ENCODE measurements at places on chromosomes 2 and 18.

- peak; percentile 50 for DNase-seq
These were observed 32.7 kb upstream of the MAP4K3 start for GRCh38 chr2:39469807-39470206.

DNA sequence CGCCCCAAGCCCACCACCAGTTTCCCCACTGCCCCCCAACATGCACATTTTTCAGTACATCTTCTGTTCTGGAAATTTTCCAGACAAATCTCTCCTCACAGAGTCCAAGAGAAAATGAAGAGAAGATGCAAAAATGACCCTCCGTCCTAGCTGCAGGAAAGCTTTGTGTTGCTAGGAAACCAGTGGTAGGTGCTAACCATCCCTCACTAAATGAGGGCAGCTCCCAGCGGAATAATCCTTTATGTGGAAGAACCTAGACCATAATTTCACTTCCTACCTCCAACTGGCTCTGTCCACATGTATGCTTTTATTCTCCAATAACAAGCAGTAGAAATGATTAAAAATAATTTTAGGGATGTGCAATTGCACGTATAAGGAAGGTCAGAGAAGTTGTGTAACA lies 311.9 kb upstream of the EPHA4 start:
- no peak for DNase-seq

GRCh38 chr18:67301592-67301991 lies 214.9 kb downstream of the DSEL start:
- no peak for DNase-seq

- DNase-seq = no peak
These were observed 16.8 kb downstream of the IL37 start for GRCh38 chr2:112927745-112928144.

DNA sequence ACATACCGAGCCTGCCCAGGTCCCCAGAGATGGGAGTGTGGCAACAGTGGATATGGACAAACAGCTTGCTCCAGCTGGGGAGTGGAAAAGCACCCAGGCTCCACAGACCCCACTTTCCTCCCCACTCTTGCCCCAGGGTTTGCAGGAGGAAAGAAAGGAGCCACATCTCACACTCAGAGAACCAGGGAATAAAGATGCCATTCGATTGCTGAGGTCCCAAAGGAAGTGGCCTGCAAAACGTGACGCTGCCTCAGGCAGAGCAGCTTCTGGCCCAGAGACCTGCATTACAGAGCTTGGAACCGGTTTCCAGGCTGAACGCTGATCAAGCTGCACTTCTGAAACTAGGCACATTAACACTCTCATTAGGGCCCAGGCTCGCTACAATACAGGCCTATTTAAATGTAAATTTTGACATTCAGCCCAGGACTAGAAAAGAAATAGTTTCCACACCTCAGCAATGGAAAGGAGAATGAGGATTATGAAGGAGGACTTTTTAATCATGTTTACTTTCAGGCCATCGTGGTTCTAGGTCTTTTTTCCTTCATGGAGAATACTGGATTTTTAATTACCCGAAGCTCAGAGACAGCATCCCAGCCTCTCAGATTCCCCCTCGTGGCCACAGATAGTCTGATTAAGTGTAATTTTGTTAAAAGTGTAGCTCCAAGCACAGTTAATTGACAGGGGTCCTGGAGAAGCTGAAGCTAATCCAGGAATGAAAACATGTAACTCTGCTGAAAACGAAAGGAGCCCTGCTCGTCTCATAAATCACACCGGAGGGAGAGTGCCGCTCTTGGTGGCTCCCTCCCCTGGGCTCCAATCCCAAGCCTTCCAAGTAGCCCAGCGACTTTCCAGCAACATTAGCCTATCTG lies 221.3 kb upstream of the RAB6C start:
- peak; percentile 78 for DNase-seq

- DNase-seq = no peak
These were observed 206.1 kb upstream of the REV1 start for GRCh38 chr2:99695944-99696253.

DNA sequence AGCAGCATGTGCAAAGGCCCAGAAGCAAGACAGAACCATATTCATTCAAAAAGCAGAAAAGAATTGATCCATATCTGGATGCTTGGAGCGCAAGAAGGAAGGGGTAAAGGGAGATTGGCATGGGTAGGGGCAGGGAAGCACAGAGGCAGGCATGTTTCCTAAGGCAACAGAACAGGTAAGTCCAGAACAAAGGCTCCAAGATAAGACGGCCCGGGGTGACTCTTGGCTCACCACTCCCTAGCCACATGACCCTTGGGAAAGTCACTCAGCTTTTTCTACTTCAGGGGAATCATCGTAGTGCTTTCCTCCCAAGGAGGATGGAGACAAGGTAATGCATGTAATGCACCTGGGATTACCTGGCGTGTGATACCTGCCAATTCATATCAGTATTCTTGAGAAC lies 37.7 kb upstream of the ST3GAL5 start:
- no peak for DNase-seq

- DNase-seq = no peak
These were observed 38.1 kb downstream of the SMAD4 start for GRCh38 chr18:51068105-51068504.

GRCh38 chr18:38358805-38359657 lies 793.4 kb upstream of the CELF4 start:
- no peak for DNase-seq

- no peak for DNase-seq
These were observed 24.2 kb downstream of the SNORC start for GRCh38 chr2:232894251-232894650.

- no peak for DNase-seq
These were observed 93.9 kb downstream of the SPTBN1 start for GRCh38 chr2:54549917-54550518.

GRCh38 chr18:35029770-35030169 lies 11.4 kb upstream of the MAPRE2 start:
- no peak for DNase-seq

- DNase-seq = no peak
These were observed 81.5 kb upstream of the PGAP1 start for GRCh38 chr2:197007716-197008628.

DNA sequence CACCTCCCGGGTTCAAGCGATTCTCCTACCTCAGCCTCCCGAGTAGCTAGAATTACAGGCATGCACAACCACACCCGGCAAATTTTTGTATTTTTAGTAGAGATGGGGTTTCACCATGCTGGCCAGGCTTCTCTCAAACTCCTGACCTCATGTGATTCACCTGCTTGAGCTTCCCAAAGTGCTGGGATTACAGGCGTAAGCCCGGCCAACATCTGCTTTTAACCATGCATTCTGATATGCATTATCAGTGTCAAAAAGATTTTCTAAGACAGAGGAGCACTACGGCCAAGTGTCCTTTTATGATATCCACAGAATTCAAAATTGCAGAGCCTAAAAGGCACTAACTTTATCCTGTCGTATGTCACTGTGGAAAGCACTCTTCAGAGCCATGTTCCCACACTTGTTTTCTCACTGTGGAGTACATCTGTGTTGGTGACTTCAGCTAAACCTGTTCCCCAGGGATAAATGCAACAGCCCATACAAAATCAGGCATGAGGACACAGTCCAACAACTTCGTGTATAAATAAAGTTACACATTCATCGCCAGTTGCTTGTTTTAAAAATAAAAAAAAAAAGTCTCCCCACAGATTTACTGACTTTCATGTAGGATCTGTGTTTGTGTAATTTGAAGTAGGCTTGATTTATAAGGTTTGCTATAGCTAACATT lies 56.4 kb downstream of the STK25 start:
- DNase-seq = no peak

DNA sequence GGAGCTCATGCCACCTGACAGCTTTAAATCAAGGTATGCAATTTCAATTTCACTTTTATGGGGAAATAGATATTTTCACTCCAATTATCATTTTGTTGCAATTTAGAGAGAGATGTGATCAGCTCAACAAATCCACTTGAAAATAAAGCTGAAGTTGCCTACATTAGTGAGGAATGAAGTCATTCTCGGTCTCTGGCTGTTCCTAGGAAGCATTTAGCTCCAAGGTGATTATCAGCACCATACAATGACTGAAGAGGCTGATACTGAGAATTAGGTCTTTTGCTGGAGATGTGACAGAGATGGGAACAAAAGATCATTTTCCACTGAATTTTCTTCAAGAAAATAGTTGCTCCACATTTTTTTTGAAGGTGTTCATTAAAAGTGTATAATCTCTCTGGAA lies 1303.7 kb downstream of the DPP10 start:
- no peak for DNase-seq

DNA sequence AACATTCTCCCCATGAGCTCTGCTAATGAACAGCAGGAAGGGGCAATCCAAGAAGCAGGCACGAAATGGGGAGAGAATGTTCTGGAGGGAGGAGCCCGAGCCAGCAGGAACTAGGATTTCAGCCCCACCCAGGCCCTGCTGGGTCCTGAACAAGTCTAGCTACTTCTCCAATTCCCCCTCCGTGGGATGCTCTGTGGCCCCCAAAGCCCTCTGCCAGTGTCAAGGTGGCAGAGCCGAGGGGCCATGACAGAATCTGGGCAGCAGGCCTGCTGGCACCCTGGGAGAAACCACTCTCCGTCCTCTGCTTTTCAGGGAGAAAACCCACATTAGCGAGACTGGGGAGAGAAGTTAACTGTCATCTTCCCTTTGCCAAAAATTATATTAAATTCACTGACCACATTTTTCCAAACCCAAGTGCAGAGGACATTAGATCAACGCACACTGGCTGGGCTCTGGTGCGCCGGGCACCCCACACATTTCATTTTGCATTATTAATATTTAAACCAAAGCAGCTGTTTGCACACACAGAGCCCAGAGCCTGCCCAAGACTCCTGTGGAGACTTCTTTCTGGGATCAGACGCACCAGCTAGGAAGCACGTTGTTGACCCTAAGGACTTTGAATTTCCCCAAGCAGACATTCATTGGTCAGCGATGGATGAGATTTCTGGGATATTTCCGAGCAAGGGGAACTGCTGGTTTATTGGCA lies 80.2 kb upstream of the PKDCC start:
- DNase-seq = no peak

DNA sequence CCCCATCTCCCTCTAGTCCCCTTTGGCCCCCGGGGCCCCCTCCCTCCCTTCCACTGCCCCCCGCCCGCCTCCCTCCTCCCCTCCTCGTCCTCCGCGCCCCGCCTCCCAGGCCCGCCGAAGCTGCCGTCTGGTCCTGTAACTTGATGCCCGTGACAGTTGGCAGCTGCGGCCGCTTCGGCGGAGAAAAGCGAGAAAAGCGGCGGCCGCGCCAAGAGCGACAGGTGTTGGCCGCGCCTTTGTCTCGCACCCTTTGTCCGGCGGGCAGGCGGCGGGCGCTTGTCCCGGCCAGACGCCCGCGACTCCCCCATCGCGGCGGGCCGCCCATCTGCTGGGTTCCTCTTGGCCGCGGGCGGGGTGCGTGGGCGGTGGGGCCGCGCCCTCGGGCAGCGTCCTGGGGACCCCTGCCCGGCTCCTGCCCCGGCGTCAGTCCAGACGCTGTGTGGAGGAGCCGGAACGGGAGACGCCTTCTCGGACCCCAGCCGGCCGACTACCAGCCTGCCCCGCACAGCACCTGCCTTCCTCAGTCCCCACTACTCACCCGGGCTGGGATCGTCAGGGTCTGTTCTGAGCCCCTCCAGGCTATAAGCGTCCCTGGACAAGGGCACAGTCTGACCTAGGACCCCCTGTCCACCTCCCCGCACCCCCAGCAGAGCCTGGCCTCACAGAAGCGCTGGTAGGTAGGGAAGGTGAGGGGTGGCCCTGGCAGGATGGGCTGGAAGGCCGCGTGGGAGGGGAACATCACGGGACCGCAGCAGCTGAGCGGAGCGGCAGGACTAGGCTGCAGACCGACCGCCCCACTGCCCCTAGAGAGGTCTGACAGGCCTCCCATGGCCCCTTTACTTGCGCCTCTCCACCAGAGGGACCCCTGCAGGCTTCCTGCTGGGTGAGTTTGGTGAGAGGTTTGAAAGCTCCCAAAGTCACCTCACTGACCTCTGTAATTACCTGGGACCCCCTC lies 1.2 kb upstream of the HES6 start:
- DNase-seq = peak; percentile 91

GRCh38 chr2:38665854-38666555 lies at the start of gene GALM:
Gene GALM, plus strand, starts transcription at chr2:38666114. Its CDS starts 48 bp downstream, at chr2:38666162.
- DNase-seq = peak; percentile 93

DNA sequence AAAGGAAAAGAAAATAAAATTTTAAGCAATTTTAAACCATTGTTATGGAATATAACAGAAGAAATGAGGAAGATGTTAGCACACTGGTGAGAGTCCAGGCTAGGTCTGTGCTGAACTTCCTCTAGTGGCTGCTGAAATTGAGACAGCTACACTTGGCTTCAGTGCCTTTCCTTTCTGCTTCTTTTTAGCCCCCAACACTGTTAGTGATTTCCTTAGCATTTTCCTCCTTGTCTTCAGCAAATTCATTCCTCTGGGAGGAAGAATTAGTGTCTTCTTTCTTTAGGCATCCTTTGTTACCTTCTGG lies 47.6 kb downstream of the ITGAV start:
- DNase-seq = no peak

DNA sequence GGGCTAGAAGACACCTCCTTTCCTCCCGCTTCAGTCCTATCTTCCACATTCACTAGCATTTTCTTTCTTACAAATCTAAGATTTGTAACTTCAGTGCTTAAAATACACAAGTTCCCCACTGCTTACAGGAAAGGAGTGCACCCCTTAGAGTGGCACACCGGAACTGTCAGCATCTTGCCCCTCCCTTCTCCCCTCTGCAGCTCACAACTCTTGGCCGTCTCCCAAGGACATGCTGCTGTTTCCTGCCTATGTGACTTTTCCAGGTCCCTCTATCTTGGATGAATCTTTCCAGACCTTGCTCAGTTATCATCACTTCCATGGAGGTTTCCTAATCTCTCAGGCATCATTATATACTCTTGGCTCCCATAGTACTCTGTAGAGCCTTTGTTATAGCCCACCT lies 334.8 kb downstream of the CELF4 start:
- no peak for DNase-seq

DNA sequence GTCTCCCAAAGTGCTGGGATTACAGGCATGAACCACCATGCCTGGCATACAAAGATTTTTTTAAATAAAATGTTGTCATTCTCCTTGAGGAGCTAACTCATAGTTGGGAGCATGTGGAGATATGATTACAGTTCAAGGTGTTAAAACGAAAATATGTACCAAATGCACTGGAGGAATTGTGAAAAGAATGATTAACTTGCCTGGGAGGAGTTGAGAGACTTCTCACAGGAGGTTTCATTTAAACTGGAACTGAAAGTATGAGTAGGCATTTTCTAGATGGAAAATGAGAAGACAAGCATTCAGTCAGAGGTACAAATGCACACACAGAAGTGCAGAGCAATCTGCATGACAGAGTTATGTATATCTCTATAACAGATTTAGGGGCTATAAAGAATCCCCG lies 126.6 kb upstream of the PDE1A start:
- no peak for DNase-seq

- DNase-seq = no peak
These were observed 143.3 kb downstream of the HDAC4 start for GRCh38 chr2:239257511-239257937.

- peak; percentile 71 for DNase-seq
These were observed 24.2 kb upstream of the COX7A2L start for GRCh38 chr2:42385225-42385624.

- no peak for DNase-seq
These were observed 205.8 kb upstream of the NCKAP5 start for GRCh38 chr2:133773854-133774653.

DNA sequence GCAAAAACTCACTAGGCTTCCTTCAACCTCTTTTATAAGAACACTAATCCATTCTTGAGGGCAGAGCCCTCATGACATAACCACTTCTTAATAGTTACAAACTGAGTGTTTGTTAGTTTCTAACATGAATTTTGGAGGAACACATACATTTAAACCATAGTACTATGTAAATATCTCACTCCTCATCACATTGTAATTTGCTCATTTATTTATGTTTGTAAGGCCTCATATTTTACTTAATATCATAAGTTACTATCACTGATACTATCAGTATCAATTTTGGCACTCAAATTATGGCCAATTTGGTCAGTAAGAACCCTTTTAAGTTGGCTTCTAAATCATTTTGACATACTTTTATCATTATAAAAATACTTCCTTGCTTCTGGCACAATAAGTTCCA lies 603.1 kb downstream of the ZEB2 start:
- no peak for DNase-seq

Data from H9 (cell line).